ENCODE measurements at places on chromosomes 16 and 17. TPM values are rescaled to one million over a fixed set of nuclear protein-coding genes. Genes with fewer than 3 reads are reported as not detected.
A peak's percentile ranks its signal among the peaks of the same experiment; 100 is the strongest.

The TMC5 gene
- 68.7 TPM for total RNA-seq

GRCh38 chr17:42883802-42884558, 16.6 kb upstream of the G6PC1 start:
- peaks cover 7% of the 10 kb centered on the region for H3K4me1 ChIP-seq
- no peak overlapping the region for H3K27ac ChIP-seq
- no peaks in the 10 kb centered on the region for H3K27me3 ChIP-seq
- no peak overlapping the region for H3K4me3 ChIP-seq

- no peaks in the 10 kb centered on the region for H3K27me3 ChIP-seq
- no peaks in the 10 kb centered on the region for H3K36me3 ChIP-seq
- peak overlapping the region; percentile 66 for H3K27ac ChIP-seq
Measured at GRCh38 chr16:53515259-53515658, 12.2 kb upstream of the AKTIP start.

DNA sequence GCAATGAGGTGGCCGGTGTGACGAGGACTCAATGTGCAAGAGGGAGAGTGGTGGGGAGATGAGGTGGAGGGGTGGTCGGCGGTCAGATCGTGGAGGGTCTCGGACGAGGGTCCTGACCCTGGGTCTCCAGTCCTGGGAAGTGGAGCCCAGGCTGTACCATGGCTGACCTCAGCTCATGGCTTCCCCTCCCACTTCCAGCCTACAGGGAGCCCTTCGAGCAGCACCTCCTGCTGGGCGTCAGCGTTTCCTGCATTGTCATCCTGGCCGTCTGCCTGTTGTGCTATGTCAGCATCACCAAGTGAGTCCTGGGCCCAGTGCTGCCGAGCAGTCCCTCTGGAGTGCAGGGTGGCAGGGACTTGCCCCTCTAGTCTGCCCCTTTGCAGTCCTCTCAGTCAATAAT, 41.8 kb downstream of the IL4R start:
- no peak overlapping the region for H3K27ac ChIP-seq
- H3K4me3 ChIP-seq: no peak overlapping the region
- H3K27me3 ChIP-seq: no peaks in the 10 kb centered on the region
- peaks cover 95% of the 10 kb centered on the region for H3K36me3 ChIP-seq
- peaks cover 4% of the 10 kb centered on the region for H3K4me1 ChIP-seq

GRCh38 chr17:35725802-35726126, 5.7 kb upstream of the RASL10B start:
- H3K27ac ChIP-seq: no peak overlapping the region
- peaks cover 38% of the 10 kb centered on the region for H3K36me3 ChIP-seq
- H3K27me3 ChIP-seq: no peaks in the 10 kb centered on the region
